ENCODE measurements at places on chromosomes 12 and 14. TPM values are rescaled to one million over a fixed set of nuclear protein-coding genes. Genes with fewer than 3 reads are reported as not detected.

Gene TMEM119
- total RNA-seq = not detected

Gene ARG2
- 5.0 TPM for total RNA-seq

Gene RNF212B
- total RNA-seq = not detected

Gene PTPN6
- 27.0 TPM for total RNA-seq

Gene PMEL
- 0.67 TPM for total RNA-seq

Gene KRT6C
- total RNA-seq = 29.5 TPM

Gene FANCM
- 9.0 TPM for total RNA-seq

Gene DEGS2
- 0.87 TPM for total RNA-seq

Gene GPR84
- 0.17 TPM for total RNA-seq

Gene RPL10L
- not detected for total RNA-seq

Gene MTRFR
- 20.5 TPM for total RNA-seq

Gene MGP
- 0.66 TPM for total RNA-seq

Gene WDR89
- total RNA-seq = 10.5 TPM

Gene PZP
- total RNA-seq = not detected

Gene SNAPC1
- total RNA-seq = 12.2 TPM

Gene FSCB
- not detected for total RNA-seq

Gene TAS2R46
- 0.96 TPM for total RNA-seq

Gene ZBTB1
- 28.8 TPM for total RNA-seq

Gene CAPZA3
- not detected for total RNA-seq

Gene AACS
- total RNA-seq = 35.1 TPM

Gene KRT74
- total RNA-seq = not detected

Gene GNG2
- total RNA-seq = 6.8 TPM

Gene MYO1H
- not detected for total RNA-seq

Gene PRIMA1
- total RNA-seq = 0.31 TPM

Gene ATF7IP
- 33.3 TPM for total RNA-seq

Gene RNASE2
- not detected for total RNA-seq

Gene NKX2-8
- total RNA-seq = 2.8 TPM

Gene ADAM20
- total RNA-seq = 1.9 TPM

Gene BTG1
- total RNA-seq = 68.2 TPM

Gene DACT1
- 3.3 TPM for total RNA-seq

Gene TEAD4
- total RNA-seq = 17.1 TPM

Gene PTPN21
- total RNA-seq = 10.0 TPM

Gene HOTAIR
- total RNA-seq = not detected

Gene PAX9
- 5.2 TPM for total RNA-seq

Gene MYL2
- not detected for total RNA-seq

Gene SYNE2
- 65.3 TPM for total RNA-seq

Gene SMOC1
- 22.3 TPM for total RNA-seq

Gene ABCB9
- 11.2 TPM for total RNA-seq

Gene KERA
- not detected for total RNA-seq

Gene GPD1
- 1.2 TPM for total RNA-seq

Gene IFNG
- total RNA-seq = not detected

Gene HIP1R
- 52.1 TPM for total RNA-seq

Gene ASB8
- 20.4 TPM for total RNA-seq

Gene BTBD7
- 67.6 TPM for total RNA-seq

Gene TAS2R7
- total RNA-seq = 0.33 TPM

Gene KRT81
- total RNA-seq = 903 TPM

Gene ASCL1
- total RNA-seq = not detected

Gene SYT1
- 20.6 TPM for total RNA-seq

Gene ATXN2
- total RNA-seq = 69.8 TPM

Gene RILPL1
- 14.0 TPM for total RNA-seq

Gene CLEC6A
- total RNA-seq = not detected

Gene ST8SIA1
- total RNA-seq = 0.50 TPM

Gene EML5
- total RNA-seq = 0.33 TPM

Gene PPP1R3E
- total RNA-seq = 5.3 TPM

Gene NGDN
- total RNA-seq = 43.7 TPM

Gene MSI1
- total RNA-seq = 0.67 TPM

Measured in mammary epithelial cell (primary cell).